Kidney (tissue), 22 donors: ENCODE measurements at places on chromosomes 12 and 14. TPM values are rescaled to one million over a fixed set of nuclear protein-coding genes. Genes with fewer than 3 reads are reported as not detected.

The LRRK2 gene
- 8.6 TPM for polyA plus RNA-seq

The SMOC1 gene
- 1.2 TPM for polyA plus RNA-seq

- no peak overlapping the region for H3K4me3 ChIP-seq
- H3K27ac ChIP-seq: no peak overlapping the region
- H3K27me3 ChIP-seq: no peaks in the 10 kb centered on the region
- peaks cover 2% of the 10 kb centered on the region for H3K4me1 ChIP-seq
- no peak for DNase-seq
- H3K36me3 ChIP-seq: no peaks in the 10 kb centered on the region
Observed at GRCh38 chr14:56219666-56220413, 101.6 kb downstream of the PELI2 start.

DNA sequence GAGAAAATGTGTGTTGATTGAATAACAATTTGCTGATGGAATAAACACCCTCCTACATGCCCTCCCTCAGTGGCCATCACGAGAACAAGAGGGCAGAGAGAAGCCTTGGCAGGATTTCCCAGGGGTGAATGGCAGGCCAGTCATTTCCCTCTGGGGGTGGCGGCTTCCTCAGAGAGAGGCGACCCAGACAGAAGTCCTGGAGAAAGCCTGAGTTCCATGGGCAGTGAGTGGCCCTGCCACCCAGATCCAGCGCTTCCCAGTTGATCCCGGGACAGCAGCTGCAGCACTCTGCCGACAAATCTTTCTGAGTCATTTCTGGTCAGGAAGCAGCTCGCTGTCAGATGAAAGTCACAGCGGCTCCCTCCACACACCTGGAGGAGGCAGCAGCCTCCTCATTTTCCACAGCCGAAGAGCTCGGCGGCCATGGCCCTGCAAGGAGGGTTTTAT is 123.0 kb downstream of the SCARB1 start:
- DNase-seq: no peak
- no peak overlapping the region for H3K4me3 ChIP-seq
- no peaks in the 10 kb centered on the region for H3K27me3 ChIP-seq
- no peak overlapping the region for H3K27ac ChIP-seq
- H3K4me1 ChIP-seq: peaks cover 8% of the 10 kb centered on the region

DNA sequence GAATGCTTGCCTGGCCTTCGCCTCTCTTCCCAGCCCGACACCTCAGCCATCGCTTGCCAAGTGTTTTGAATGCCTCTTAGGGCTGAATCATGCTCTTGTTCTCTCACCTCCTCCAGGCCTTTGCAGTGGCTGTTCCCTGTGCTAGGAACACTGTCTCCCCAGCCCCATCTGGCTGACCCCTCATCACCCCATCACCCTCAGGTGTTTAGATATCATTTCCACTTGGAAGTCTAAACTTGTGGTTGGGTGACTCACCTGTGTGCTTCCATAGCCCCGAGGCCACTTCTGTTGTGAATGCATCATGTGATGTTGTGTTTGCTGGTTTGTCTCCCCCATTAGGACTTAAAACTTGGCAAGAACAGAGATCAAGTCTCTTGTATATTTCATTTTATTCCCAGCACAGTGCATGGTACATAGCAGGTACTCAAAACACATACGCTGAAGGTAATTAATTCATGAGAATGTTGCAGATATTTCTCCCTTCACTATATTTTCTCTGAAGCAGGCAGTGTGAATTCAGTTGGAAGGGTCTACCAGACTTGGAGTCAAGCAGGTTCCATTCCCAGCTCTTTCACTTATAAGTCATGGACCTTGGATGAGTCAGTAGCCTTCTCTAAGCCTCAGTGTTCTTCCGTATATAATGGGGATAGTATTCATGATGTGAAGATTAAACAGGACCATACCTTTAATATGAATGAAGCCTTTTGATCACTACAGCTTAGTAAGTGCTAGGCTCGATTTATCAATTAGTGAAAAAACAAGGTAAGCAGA is 67.8 kb downstream of the HRK start:
- H3K27me3 ChIP-seq: no peaks in the 10 kb centered on the region
- DNase-seq: no peak
- peaks cover 2% of the 10 kb centered on the region for H3K4me1 ChIP-seq

DNA sequence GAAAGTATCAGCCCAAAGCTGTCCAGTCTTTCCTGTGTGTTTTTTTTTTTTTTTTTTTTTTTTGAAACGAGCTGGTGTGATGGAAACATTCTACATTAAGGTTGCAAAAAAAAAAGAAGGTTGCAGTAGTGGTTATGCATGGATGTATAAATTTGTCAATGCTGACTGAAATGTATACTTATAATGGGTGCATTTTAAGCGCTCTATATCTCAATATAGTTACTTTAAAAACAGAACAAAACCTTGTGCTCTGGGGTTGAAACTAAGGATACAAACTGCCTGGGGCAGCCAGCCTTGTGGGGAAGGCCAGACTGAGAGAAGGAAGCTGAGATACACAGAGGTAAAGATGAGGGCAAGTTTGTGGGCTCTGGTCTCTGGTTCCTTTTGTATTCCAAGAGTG is 87.3 kb upstream of the RMST start:
- H3K36me3 ChIP-seq: no peaks in the 10 kb centered on the region
- no peak for DNase-seq
- no peak overlapping the region for H3K4me3 ChIP-seq
- H3K4me1 ChIP-seq: no peaks in the 10 kb centered on the region

DNA sequence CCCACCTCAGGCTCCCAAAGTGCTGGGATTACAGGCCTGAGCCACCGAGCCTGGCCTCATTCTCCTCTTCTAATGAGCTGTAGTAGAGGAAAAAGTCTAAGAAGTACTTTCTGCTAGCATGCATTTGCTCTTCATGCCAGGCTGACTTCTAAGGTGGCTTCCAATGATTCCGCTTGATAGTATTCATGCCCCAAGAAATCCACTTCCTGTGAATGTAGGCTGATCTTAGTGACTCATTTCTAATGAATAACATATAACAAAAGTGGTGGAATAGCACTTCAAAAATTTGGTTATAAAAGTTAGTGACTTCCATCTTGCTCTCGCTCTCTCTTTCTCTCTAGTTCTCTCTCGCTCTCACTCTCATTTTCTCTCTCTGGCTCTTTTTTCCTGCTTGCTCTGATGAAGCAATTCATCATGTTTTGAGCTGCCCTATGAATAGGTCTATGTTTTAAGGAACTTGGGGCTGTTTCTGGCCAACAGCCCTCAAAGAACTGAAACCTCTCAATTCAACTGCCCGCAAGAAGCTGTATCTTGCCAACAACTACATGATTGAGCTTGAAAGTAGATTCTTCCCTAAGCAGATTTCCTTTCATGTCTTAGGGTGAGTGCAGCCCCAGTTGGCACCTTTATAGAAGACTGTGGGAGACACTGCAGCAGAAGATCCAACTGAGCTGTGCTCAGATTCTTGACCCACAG is 282.9 kb downstream of the RMST start:
- H3K27ac ChIP-seq: no peak overlapping the region
- DNase-seq: no peak
- no peaks in the 10 kb centered on the region for H3K4me1 ChIP-seq
- H3K36me3 ChIP-seq: no peaks in the 10 kb centered on the region
- H3K4me3 ChIP-seq: no peak overlapping the region
- no peaks in the 10 kb centered on the region for H3K27me3 ChIP-seq

GRCh38 chr14:72879431-72879830 is 14.5 kb downstream of the DPF3 start:
- no peak overlapping the region for H3K4me3 ChIP-seq
- DNase-seq: no peak
- H3K27ac ChIP-seq: no peak overlapping the region
- H3K27me3 ChIP-seq: no peaks in the 10 kb centered on the region

- peak; percentile 62 for DNase-seq
- peak overlapping the region; percentile 84 for H3K27ac ChIP-seq
- peaks cover 2% of the 10 kb centered on the region for H3K4me1 ChIP-seq
- peaks cover 9% of the 10 kb centered on the region for H3K36me3 ChIP-seq
- peak overlapping the region; percentile 48 for H3K4me3 ChIP-seq
- H3K27me3 ChIP-seq: no peaks in the 10 kb centered on the region
Observed at GRCh38 chr12:120229071-120229486, 28.2 kb upstream of the RPLP0 start.

DNA sequence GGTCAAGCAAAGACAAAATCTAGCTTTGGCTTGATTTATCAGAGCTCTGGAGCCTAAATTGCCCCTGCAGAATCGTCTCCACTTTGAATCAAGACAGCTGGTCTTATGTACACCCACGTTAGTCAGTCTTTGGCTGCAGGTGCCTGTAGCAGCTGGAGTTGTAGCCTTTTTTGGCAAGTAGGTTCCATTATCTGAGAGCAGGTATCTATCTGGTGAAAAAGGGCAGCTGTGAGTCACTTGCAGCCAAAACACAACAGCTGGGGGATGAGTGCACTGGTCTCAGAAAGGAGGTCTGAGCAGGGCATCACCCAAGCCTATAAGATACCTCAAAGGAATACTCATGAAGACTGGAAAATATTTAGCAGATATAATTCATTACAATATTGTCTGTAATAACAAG is 43.6 kb upstream of the KCNH5 start:
- DNase-seq: no peak
- no peak overlapping the region for H3K27ac ChIP-seq
- H3K4me1 ChIP-seq: no peaks in the 10 kb centered on the region
- no peaks in the 10 kb centered on the region for H3K27me3 ChIP-seq
- no peaks in the 10 kb centered on the region for H3K36me3 ChIP-seq

DNA sequence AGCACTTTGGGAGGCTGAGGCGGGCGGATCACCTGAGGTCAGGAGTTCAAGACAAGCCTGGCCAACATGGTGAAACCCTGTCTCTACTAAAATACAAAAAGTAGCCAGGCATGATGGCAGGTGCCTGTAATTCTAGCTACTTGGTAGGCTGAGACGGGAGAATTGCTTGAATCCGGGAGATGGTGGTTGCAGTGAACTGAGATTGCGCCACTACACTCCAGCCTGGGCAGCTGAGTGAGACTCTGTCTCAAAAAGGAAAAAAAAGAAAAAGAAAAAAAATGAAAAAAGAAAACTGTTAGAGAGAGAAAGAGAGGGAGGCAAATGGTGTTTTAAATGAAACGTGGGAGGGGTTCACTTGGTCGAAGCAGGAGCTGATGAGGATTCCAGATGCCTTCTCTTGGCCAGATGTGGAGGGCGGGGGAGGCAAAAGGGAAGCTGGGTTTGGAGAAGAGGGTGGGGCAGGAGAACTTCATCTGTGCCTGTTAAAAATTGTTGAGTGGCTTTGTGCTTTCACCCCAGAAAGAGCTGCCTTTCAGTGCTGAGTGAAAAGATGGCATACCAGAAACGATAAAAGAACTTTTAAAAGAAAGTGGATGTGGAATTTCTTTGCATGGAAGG is 1.1 kb downstream of the EMP1 start:
- peaks cover 8% of the 10 kb centered on the region for H3K4me1 ChIP-seq
- DNase-seq: peak; percentile 77
- H3K27ac ChIP-seq: peak overlapping the region; percentile 33
- H3K27me3 ChIP-seq: no peaks in the 10 kb centered on the region

DNA sequence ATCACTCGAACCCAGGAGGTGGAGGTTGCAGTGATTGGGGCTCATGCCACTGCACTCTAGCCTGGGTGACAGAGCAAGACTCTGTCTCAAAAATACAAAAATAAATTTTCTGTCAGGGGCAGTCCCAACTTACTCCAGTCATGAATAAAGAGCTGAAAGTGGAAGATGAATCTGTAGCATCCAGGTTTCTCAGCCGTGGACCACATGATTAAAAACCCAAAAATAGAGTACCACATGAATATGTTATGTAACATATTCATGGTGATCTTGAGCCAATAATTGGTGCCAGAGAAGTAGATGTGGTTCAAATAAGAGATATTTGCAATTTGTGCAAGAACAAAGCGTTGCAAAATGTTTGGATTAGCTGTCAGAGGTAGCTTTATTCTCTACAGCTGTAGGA is 23.1 kb downstream of the SPIC start:
- no peaks in the 10 kb centered on the region for H3K4me1 ChIP-seq
- DNase-seq: no peak
- H3K4me3 ChIP-seq: no peak overlapping the region
- no peaks in the 10 kb centered on the region for H3K36me3 ChIP-seq
- H3K27ac ChIP-seq: no peak overlapping the region
- no peaks in the 10 kb centered on the region for H3K27me3 ChIP-seq

DNA sequence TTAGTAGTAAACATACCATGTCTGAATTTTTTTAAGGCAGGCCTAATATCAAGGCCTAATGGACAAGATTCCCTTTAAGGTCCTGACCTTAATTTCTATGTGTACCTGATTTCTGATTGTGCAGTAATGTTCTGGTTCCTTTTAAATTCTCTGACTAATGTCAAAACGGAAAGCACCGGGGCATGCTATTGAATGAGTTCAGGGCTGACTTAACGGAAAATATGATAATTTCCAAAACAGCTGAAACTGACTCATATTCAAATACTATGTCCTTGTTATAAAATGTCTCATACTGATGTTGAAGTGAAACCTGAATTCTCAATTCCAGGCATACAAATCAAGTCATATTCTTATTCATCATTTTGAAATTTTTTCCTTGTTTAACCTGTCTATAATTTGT is 6.7 kb downstream of the TAS2R43 start:
- no peaks in the 10 kb centered on the region for H3K27me3 ChIP-seq
- H3K36me3 ChIP-seq: no peaks in the 10 kb centered on the region
- H3K4me3 ChIP-seq: no peak overlapping the region
- H3K27ac ChIP-seq: no peak overlapping the region

- no peaks in the 10 kb centered on the region for H3K27me3 ChIP-seq
- DNase-seq: no peak
- H3K27ac ChIP-seq: no peak overlapping the region
- H3K4me3 ChIP-seq: no peak overlapping the region
Observed at GRCh38 chr14:26332966-26333365, 264.9 kb downstream of the NOVA1 start.

- H3K27me3 ChIP-seq: no peaks in the 10 kb centered on the region
- DNase-seq: no peak
- H3K36me3 ChIP-seq: peaks cover 33% of the 10 kb centered on the region
- H3K4me1 ChIP-seq: no peaks in the 10 kb centered on the region
Observed at GRCh38 chr12:7131502-7131866, 1.3 kb downstream of the CLSTN3 start.
